ENCODE measurements at places on chromosomes 7 and 10. TPM values are rescaled to one million over a fixed set of nuclear protein-coding genes. Genes with fewer than 3 reads are reported as not detected.
A peak's percentile ranks its signal among the peaks of the same experiment; 100 is the strongest.

The DNAJC2 gene
- polyA plus RNA-seq, result 38.4 TPM

The TACC2 gene
- 14.9 TPM for polyA plus RNA-seq

The STAG3 gene
- 0.65 TPM for polyA plus RNA-seq

The MTG1 gene
- polyA plus RNA-seq, result 50.7 TPM

The NCF1 gene
- not detected for polyA plus RNA-seq

The ASIC3 gene
- polyA plus RNA-seq, result 0.26 TPM

DNA sequence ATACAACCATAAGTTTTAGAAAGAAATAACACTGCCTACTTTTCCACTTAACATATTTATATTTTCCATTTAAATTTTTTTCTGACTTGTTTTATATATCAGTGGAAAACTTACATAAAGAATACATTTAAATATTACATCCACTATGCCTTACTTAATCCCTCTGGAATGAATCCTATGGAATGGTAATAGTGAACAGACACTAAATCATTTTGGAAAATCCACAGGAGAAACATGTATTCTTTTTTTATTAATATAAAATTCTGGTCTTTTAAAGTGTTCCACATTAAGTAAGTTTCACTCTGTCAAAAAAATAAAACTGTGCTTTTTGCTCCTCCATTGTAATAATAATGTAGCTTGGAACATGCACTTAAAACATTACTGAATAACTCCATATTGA lies 236.8 kb upstream of the LRRN3 start:
- no peak overlapping the region for H3K27ac ChIP-seq
- H3K4me1 ChIP-seq, result 0 out of 2 replicates have a peak, but pooled peaks cover 10% of the 10 kb centered on the region
- H3K27me3 ChIP-seq, result no peaks in the 10 kb centered on the region

DNA sequence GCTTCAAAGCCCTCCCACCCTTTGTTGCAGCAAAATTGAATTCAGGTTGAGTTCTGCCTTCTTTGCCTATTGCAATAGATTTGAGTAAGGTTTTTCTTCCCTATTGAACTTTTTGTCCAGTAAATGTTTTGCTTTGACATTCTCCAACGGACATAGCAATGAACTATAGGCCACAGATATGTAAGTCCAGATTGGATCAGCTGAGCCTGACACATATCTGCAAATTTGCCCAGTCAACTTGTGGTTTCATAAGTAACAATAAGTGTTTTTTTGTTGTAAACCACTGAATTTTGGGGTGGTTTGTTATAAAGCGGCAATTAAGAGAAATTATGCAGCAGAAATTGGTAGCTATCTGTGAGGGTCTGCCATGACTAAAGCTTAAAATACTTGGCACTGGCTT lies 332.1 kb upstream of the SORCS1 start:
- DNase-seq, result peak; percentile 38
- H3K4me3 ChIP-seq, result no peak overlapping the region
- H3K27me3 ChIP-seq, result 0 out of 2 replicates have a peak, but pooled peaks cover 3% of the 10 kb centered on the region
- H3K27ac ChIP-seq, result no peak overlapping the region
- H3K36me3 ChIP-seq, result no peaks in the 10 kb centered on the region
- H3K4me1 ChIP-seq, result no peaks in the 10 kb centered on the region

DNA sequence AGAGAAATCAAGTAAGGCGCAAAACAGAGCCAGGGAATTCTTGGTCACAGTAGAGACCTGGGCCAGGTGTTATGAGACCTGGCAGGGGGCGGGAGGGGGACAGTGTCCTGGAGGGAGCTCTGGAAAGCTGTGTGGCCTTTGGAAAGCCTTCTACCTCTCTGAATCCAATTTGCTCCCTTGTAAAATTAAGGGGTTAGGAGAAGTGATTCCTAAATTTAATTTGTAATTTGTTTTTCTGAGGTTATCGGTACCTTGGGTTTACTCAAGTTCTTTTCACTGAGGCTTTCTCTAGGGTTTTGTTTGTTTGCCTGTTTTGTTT lies 920.8 kb downstream of the TYW1 start:
- DNase-seq, result no peak
- no peaks in the 10 kb centered on the region for H3K27me3 ChIP-seq
- no peak overlapping the region for H3K27ac ChIP-seq
- H3K4me1 ChIP-seq, result no peaks in the 10 kb centered on the region

- no peaks in the 10 kb centered on the region for H3K4me1 ChIP-seq
- H3K4me3 ChIP-seq, result no peak overlapping the region
- no peak overlapping the region for H3K27ac ChIP-seq
- no peaks in the 10 kb centered on the region for H3K27me3 ChIP-seq
These were observed 109.2 kb downstream of the DYNC1I1 start for GRCh38 chr7:95881597-95881996.

- H3K36me3 ChIP-seq, result no peaks in the 10 kb centered on the region
- H3K4me3 ChIP-seq, result no peak overlapping the region
- H3K27ac ChIP-seq, result no peak overlapping the region
- DNase-seq, result no peak
- H3K27me3 ChIP-seq, result no peaks in the 10 kb centered on the region
- no peaks in the 10 kb centered on the region for H3K4me1 ChIP-seq
These were observed 25.5 kb upstream of the SLC29A3 start for GRCh38 chr10:71293446-71294084.

GRCh38 chr10:35561715-35562114 lies 43.4 kb upstream of the GJD4 start:
- H3K4me1 ChIP-seq, result peaks cover 15% of the 10 kb centered on the region
- H3K27me3 ChIP-seq, result no peaks in the 10 kb centered on the region
- no peak overlapping the region for H3K27ac ChIP-seq
- no peak overlapping the region for H3K4me3 ChIP-seq
- H3K36me3 ChIP-seq, result no peaks in the 10 kb centered on the region

DNA sequence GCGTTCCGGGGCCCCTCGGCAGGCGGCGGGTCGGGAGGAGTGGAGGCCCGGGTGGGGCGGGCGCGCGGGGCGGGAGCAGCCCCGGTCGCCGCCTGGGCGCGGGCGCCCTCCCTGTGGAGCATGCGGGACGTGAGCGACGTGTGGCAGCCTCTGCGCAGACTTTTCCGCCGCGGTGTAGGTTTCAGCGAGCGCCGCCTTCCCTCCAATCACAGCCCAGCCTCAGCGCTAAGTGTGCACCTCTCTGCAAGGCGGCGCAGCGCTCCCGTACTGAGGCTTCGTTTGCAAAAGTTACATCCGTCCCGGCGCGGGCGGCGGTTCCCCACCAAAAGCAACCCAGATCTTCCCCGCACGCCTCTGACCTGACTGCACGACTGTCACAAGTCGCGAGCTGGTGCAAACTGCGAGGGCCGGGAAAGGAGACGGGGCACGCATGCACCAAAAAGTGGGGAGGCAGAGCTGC lies 1.2 kb upstream of the PFKFB3 start:
- H3K36me3 ChIP-seq, result no peaks in the 10 kb centered on the region
- H3K27ac ChIP-seq, result no peak overlapping the region
- H3K4me1 ChIP-seq, result peaks cover 17% of the 10 kb centered on the region
- H3K27me3 ChIP-seq, result no peaks in the 10 kb centered on the region
- H3K4me3 ChIP-seq, result peak overlapping the region; percentile 78
- peak; percentile 82 for DNase-seq

- DNase-seq, result no peak
- H3K27me3 ChIP-seq, result no peaks in the 10 kb centered on the region
- no peaks in the 10 kb centered on the region for H3K36me3 ChIP-seq
- no peak overlapping the region for H3K27ac ChIP-seq
- H3K4me1 ChIP-seq, result no peaks in the 10 kb centered on the region
These were observed 66.0 kb upstream of the MRLN start for GRCh38 chr10:59819265-59819664.

DNA sequence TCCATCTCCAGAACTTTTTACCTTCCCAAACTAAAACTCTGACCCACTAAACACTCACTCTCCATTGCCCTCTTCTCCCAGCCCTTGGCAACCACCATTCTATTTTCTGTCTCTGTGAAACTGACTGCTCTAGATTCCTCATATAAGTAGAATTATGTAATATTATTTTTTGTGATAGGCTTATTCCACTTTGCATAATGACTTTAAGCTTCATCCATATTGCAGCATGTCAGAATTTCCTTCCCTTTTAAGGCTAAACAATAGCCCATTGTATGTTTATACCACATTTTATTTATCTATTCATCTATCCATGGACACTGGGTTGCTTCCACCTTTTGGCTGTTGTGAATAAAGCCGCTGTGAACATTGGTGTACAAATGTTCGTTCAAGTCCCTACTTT lies 308.8 kb downstream of the RNLS start:
- no peak overlapping the region for H3K4me3 ChIP-seq
- H3K4me1 ChIP-seq, result peaks cover 28% of the 10 kb centered on the region

DNA sequence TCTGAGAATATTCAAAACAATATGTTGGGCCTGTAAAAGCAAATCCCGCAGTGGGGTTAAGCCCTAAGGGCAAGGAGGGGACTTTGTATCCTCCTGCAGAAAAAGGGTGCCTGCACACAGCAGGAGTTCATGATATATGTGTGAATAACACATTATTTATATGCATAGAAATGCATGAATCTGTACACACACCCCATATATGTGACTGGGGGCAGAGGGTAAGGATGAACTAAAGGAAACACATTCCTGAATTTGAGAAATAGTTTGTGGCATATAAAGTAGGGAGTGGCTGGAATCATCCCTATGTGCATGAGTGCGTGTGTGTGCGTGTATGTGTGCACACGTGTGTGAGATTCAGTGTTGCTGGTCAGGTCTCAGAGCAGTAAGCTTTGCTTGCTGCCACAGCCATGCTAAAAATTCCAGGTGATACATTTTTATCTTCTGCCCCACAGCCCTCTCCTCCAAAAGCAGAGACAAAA lies 18.9 kb downstream of the ENO4 start:
- no peak overlapping the region for H3K4me3 ChIP-seq
- H3K36me3 ChIP-seq, result no peaks in the 10 kb centered on the region
- H3K27me3 ChIP-seq, result peaks cover 7% of the 10 kb centered on the region
- no peaks in the 10 kb centered on the region for H3K4me1 ChIP-seq

DNA sequence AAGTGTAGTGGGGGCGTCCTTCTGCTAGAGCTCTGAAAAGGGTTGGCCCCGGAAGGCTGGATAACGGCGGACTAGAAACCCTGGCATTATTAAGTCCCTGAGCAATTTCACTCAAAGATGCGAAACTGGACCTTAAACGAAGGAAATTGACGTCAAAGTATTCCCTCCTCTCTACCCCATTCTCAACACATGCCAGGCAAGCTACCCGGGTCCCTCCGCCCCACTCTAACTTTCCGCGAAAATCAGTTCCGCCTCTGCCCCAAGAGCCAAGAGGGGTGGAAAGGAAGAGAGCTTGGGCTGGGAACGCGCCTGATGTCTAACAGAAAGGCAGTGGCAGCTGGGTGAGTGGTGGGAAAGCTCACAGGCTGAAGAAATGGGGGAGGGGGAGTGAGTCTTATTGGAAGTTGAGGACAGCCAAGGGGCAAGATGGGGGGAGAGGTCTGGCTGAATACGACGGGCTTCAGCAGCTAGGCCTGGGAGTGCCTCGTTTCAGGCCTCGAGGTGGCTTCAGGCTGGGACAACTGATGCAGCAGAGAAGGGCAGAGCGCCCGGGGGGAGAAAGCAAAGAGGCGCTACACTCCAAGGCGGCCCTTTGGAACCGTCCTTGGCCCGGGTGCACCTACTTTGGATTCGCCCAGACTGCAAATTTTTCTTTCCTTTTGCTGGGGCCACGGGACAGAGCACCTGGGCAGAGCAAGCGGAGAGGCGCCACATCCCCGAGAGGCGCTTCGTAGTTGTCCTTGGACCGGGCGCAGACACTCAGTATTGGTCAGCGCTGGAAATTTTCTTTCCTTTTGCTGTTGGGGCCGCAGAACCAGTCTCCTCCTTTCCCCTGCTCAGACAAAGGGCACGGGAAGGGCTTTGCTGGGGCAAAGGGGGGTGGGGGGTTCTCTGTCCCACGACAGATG lies 2.0 kb upstream of the FEZF1 start:
- no peaks in the 10 kb centered on the region for H3K4me1 ChIP-seq
- no peaks in the 10 kb centered on the region for H3K36me3 ChIP-seq
- DNase-seq, result no peak

DNA sequence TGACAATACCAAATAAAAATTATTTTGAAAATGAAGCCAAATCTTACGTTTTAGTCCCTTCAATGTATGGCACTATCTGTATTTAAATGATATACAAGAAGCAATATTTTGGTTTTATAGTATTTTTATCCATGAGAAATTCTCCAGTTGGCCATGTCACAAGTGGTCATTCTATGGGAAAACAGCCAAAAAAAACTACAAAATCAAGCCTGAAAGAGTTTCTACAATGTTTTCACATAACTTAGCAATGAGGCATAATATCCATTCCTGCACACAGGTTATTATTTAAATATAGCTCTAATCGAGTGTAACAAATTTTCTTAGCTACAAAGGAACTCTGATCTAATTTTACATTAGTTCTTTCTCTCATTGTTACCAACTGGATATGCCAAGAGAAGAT lies 5.4 kb downstream of the RAB11FIP2 start:
- no peaks in the 10 kb centered on the region for H3K27me3 ChIP-seq
- H3K36me3 ChIP-seq, result no peaks in the 10 kb centered on the region
- H3K4me3 ChIP-seq, result no peak overlapping the region
- H3K4me1 ChIP-seq, result peaks cover 45% of the 10 kb centered on the region
- H3K27ac ChIP-seq, result no peak overlapping the region

- H3K36me3 ChIP-seq, result no peaks in the 10 kb centered on the region
- no peak overlapping the region for H3K27ac ChIP-seq
- no peak overlapping the region for H3K4me3 ChIP-seq
- no peaks in the 10 kb centered on the region for H3K27me3 ChIP-seq
These were observed 146.4 kb upstream of the TMEM106B start for GRCh38 chr7:12064586-12065127.

DNA sequence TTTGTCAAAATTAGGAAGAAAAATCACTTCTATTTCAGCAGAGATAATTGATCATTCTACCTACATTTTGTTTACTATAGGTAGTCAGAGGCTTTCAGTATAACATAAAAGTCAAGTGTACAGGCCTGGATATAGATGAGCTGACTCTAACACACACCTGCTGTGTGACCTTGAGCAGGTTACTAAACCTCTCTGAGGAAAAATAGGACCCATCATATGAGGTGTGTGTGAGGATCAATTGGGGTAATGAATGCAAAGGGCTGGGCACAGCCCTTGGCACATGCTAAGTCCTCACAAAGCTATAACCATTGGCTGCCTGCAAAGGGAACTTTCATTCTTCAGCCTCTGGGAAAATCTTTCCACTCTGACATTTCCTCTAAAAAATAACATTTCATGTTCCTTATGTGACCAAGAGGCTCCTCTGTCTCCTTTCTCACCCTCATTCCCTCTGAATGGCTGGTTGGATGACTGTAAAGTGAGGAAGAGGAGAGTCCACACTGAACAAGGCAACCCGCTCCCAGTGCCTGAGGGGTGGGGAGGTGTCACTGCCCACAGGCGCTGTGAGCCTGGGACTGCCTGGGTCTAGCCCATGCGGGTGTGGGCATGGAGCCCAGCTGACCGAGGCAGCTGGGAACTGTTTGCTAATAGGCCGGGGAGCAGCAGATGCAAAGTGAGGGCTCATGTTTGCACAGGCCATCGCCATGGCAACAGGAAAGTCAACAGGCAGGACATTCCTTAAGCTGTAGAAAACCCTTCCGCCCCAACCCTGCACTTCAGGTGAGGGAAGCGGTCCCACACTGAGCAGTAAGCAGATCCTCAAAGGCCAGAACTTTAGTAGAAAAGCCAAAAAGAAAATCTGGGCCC lies 36.8 kb downstream of the MYOF start:
- H3K27ac ChIP-seq, result peak overlapping the region; percentile 100
- H3K27me3 ChIP-seq, result no peaks in the 10 kb centered on the region
- H3K4me1 ChIP-seq, result peaks cover 50% of the 10 kb centered on the region
- no peak overlapping the region for H3K4me3 ChIP-seq
- H3K36me3 ChIP-seq, result peaks cover 51% of the 10 kb centered on the region

GRCh38 chr10:89873055-89873454 lies 171.7 kb downstream of the KIF20B start:
- no peak overlapping the region for H3K4me3 ChIP-seq
- H3K27me3 ChIP-seq, result no peaks in the 10 kb centered on the region
- no peak for DNase-seq
- H3K27ac ChIP-seq, result no peak overlapping the region
- no peaks in the 10 kb centered on the region for H3K4me1 ChIP-seq
- no peaks in the 10 kb centered on the region for H3K36me3 ChIP-seq

GRCh38 chr7:106059556-106059955 lies 52.6 kb downstream of the SYPL1 start:
- peaks cover 1% of the 10 kb centered on the region for H3K4me1 ChIP-seq
- H3K36me3 ChIP-seq, result no peaks in the 10 kb centered on the region
- H3K27ac ChIP-seq, result no peak overlapping the region

Data from GM23248 (cell line).